ENCODE measurements at places on chromosomes 4 and X. TPM values are rescaled to one million over a fixed set of nuclear protein-coding genes. Genes with fewer than 3 reads are reported as not detected.

LDOC1 gene
- 1.3 TPM for total RNA-seq

STBD1 gene
- 10.0 TPM for total RNA-seq

GYPA gene
- total RNA-seq: not detected

HSFX1 gene
- total RNA-seq: 0.53 TPM

TRPC3 gene
- total RNA-seq: 0.26 TPM

PLK4 gene
- total RNA-seq: 1.7 TPM

CHRDL1 gene
- total RNA-seq: not detected

PIM2 gene
- 6.8 TPM for total RNA-seq

IBSP gene
- total RNA-seq: not detected

ARAP2 gene
- 46.3 TPM for total RNA-seq

ZC4H2 gene
- 1.3 TPM for total RNA-seq

RXFP1 gene
- total RNA-seq: not detected

CXCL8 gene
- 2.9 TPM for total RNA-seq

CXorf49 gene
- total RNA-seq: not detected

TLL1 gene
- total RNA-seq: 0.53 TPM

TRIM61 gene
- 1.1 TPM for total RNA-seq

ASB11 gene
- total RNA-seq: not detected

ALB gene
- total RNA-seq: not detected

CFAP99 gene
- not detected for total RNA-seq

SLC39A8 gene
- total RNA-seq: 4.5 TPM

ZMAT1 gene
- 0.13 TPM for total RNA-seq

LPAR4 gene
- not detected for total RNA-seq

PABPC4L gene
- under 0.01 TPM for total RNA-seq

ANXA10 gene
- 0.79 TPM for total RNA-seq

RPS6KA6 gene
- total RNA-seq: 6.0 TPM

SRPX2 gene
- total RNA-seq: 31.6 TPM

BEX5 gene
- total RNA-seq: 1.3 TPM

GPM6B gene
- 1.2 TPM for total RNA-seq

MEPE gene
- not detected for total RNA-seq

STAP1 gene
- not detected for total RNA-seq

IL2 gene
- total RNA-seq: not detected

GJB1 gene
- total RNA-seq: not detected

All from bronchial epithelial cell (primary cell).